Thoracic aorta (tissue), 2 donors: ENCODE measurements at places on chromosomes 4 and X.

- no peak for DNase-seq
Observed at GRCh38 chr4:2673157-2673556, 83.0 kb downstream of the TNIP2 start.

GRCh38 chr4:113539408-113539807 is 222.1 kb downstream of the CAMK2D start:
- no peak for DNase-seq

GRCh38 chr4:175891231-175891630 is 79.2 kb upstream of the GPM6A start:
- no peak for DNase-seq

DNA sequence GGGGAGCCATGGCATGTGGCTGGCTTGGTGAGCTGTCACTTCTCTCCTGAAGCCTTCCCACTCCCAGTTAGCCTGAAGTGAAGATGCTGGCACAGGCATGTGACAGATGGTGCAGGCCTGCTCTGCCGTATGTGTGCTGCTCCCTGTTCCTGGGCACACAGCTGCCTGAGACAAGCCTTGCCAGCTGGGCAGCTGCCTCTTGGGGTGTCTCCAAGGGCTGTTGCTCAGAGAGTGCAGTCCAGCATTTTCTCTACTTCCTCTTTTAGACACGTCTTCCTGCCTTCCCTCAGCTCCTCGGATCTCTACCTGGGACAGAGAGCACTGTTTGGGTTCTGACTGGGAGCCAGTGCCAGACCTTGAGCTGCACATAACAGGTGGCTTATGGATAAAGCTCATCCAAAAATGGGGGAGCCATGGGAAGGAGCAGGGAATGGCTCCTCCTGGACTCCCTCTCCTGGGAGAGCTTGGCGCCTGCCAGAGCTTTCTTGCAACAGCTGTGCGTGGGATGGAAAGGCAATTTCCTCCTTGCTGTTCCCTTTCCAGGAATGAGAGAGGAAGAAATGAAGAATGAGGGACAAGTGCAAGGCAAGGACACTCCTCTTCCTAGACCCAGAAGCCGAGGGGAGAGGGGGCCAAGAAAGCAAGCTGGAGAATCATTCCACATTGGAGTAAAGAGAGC is 132.9 kb downstream of the MSL3 start:
- no peak for DNase-seq

DNA sequence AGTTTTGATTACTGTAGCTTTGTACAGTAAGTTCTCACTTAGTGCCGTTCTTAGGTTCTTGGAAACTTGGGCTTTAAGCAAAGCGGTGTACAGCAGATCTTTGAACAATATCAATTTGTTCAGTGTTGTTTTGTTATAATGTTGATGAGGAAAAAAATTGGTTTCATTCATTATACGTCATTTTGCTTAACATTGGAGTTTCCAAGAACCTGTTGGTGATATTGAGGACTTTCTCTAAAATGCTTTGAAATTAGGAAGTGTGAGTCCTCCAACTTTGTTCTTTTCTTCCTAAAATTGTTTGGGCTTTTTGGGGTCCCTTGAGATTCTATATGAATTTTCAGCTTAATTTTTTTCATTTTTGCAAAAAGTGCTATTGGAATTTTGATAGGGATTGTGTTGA is 49.1 kb downstream of the STAG2 start:
- DNase-seq, result no peak

GRCh38 chr4:6782147-6782845 is at the start of gene KIAA0232:
Gene KIAA0232, plus strand, starts transcription at chr4:6782727. Its CDS starts 41,727 bp downstream, at chr4:6824454.
- DNase-seq, result peak; percentile 51

DNA sequence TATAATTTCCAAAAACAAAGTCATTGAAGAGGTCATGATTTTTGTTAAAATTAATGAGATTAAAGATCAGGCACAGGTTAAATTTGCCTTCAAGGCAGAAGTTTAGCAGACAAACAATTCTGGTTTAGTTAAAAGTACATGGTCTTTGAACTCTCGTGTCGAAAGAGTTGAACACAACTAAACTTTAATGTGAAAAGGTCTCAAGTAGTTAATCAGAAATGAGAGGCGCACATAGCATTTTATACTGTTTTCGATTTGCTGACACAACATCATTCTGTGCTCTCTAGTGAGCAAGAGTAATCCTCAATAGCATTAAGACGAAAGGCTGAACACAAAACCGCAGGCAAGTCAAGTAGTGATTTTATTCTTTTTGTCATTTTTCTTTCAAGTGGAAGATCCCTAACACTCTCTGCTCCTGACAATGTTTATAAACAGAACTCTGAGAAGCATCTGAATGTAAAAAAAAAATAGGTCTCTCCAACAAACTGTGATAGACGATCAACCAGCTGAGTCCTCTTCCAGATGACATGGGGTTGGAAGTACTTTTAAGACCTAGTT is 49.8 kb downstream of the SH3RF1 start:
- DNase-seq, result no peak

DNA sequence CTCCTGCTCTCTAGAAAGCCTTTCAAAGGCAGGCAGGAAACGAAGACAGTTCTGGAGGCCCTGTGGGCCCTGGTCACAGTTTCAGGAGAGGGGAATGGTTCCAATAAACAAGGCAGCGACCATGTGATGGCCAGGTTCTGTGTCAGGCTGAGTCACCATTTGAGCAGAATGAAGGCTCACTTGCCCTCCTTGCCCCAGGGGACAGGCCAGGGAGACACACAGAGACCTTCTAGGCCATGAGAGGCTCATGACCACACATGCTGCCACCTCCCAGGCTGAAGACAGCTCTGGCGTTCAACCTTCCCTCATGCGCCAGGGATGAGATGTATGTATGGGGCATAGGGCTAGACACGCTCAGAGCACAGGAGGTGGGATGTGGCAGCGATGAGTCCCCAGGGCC is 22.9 kb upstream of the TRIM2 start:
- DNase-seq, result no peak

GRCh38 chr4:163991298-163991865 is 496.9 kb downstream of the TMA16 start:
- DNase-seq, result no peak

DNA sequence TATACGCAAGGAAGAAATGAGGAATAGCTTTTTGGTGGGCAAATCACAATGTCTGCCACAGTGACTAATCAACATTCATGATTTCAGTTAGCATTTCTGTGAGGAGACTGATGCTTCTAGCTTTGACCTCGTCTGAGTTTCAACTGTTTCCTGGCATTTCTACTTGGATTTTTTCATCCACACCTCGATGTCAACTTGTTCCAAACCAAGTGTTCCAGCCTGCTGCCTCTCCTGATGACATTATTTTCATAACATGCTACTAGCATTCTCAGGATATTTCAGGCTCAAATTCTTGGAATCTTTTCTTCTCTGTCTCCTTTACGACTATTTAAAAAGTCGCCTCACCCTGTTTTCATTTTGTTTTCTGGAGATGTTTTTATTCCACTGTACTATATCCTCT is 90.3 kb upstream of the TEX13D start:
- no peak for DNase-seq

DNA sequence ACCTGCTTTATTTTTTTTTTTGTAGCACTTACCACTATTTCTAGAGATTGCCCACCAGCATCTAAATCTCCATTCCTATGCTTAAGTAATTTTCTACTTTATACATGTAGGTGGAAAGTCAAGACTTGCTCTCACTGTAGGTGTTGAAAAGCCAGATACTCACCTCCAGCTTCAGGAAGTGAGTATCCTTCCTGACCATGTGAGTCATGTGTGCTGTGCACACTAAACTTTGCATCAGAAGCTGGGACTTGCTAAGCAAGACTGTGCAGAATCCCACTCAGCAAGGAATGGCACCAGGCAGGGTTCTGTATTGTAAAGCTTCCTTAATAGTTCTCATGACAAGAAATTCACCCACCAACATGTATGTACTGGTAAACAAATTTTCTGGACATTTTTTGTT is 151.8 kb downstream of the POU4F2 start:
- no peak for DNase-seq

DNA sequence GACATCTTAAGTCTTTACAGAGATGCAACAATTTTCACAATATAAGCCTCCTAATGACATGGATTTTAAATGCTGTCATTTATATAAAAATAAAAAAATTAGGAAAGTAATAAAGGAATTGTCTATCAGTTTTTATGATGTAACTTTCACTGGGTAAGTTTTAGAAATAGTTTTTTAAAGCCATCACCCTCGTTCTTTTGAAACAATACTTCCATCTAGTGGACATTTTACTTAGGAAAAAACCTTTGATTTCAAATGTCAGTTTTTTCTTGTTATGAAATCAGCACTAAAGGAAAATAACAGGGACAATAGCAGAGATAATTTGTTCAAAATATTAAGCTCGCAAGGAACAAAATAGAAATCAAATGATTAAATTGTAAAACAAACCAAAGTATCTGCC is 24.3 kb upstream of the NDNF start:
- DNase-seq, result no peak

GRCh38 chrX:130109429-130110378 is 593 bp downstream of the ELF4 start:
- DNase-seq, result no peak

DNA sequence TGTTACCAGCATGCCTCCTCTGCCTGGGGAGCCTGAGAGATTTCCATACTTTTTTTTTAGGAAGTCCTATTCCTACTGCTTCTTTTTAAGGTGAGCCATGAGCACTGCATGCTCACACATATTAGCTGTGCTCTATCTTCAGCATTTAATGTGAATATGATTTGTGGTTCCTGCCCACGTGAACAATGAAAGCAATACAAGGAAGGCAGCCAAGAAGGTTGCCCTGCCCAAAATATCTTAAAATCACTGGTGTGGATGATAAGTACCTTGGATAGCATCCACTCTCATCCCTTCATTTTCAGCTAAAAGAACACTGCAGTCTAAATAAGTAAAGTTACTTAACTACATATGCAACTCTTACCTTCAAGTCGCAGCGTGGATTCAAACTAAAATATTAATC is 607.5 kb downstream of the PACRGL start:
- DNase-seq, result no peak

- DNase-seq, result no peak
Observed at GRCh38 chr4:123415977-123416376, 19.4 kb downstream of the SPRY1 start.

- no peak for DNase-seq
Observed at GRCh38 chr4:153466081-153466948, at the start of gene TMEM131L. Gene TMEM131L, plus strand, starts transcription at chr4:153466360. Its CDS starts 38 bp downstream, at chr4:153466398.

GRCh38 chr4:82429728-82430192 is 502 bp downstream of the HNRNPDL start:
- DNase-seq, result no peak

DNA sequence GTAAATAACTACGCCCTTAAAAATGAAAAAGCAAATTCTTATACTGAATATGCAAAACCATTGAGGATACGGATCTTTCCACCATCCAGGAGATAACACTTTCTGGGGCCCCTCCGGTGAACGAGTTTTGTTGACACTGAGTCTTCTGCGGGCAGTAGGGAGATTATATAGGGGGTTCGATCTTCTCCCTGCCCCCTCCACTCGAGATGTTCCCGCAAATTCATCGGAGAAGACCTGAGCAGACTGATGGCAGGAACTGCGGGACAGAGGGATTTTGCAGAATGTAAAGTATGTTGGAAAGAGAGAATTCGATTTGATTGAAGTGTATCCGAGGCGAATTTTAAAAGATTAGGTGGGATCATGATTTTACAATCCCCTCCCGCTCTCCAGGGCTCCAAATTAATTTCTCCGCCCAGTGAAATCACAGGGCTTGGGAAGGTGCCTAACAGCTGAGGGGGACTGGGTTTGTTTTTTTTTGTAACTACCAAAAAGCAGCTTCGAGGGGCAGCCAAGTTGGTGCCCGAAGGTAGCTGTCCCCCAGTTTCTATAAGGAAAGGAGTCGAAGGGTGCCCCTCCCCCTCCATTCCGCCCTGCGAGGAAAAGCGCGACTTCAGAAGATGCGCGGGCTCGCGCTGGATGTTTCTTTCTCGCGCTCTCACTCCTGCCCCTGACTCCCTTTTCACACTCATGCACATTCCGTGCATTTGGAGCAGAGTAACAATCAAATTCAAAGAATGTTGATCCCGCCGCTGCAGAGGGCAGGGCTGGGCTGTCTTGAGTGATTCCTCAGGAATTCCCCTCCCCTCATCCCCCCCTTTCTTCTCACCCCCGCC is 1.2 kb downstream of the TMEM255A start:
- no peak for DNase-seq

- no peak for DNase-seq
Observed at GRCh38 chr4:88827442-88827841, 129.8 kb upstream of the NAP1L5 start.

GRCh38 chr4:173159791-173160190 is 8.8 kb upstream of the GALNT7 start:
- no peak for DNase-seq

DNA sequence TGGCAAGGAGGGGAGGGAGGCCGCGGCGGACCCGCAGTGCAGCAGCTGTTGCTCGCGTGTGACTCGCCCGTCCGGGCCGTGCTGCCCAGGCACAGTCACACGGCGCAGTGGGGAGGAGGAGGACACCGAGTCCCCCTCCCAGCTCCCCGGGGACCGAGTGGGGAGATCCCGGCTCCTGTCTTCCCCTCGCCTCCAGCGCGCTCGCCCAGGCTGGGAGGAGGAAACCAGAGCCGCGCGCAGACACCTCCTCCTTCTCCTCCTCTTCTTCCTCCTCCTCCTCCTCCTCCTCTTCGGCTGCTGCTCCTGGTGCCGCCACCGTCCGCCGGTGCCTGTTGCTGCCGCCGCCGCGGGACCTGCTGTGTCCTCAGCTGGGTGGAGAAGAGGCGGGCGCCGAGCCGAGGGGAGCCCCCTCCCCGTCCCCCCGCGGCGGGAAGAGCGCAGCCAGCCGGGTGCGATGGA is at the start of gene TBC1D1:
Gene TBC1D1, plus strand, starts transcription at position 284 of the 459 bp plus-strand sequence. CDS start 11,012 bp downstream, outside the sequence.
- DNase-seq, result no peak

GRCh38 chr4:48636911-48637310 is 143.2 kb downstream of the FRYL start:
- DNase-seq, result no peak

DNA sequence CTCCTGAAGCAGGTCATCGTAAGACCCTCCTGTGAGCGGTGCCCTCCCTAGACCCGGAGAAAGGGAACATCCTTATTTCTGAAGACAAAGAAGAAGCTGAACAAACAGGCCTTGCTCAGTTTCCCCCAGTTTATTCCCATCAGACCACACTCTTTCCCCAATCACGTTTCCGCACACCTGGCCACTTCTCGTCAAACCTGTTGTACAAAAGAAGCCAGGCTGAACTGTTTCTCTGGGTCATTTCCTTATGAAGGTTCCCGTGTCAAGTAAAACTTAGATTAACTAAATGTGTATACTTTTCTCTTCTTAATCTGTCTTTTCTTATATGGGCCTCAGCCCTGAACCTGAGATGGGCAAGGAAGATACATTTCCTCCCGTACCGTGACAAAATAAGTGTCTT is 111.6 kb upstream of the ENPP6 start:
- DNase-seq, result no peak

GRCh38 chrX:39439906-39440798 is 638.9 kb downstream of the MID1IP1 start:
- no peak for DNase-seq

DNA sequence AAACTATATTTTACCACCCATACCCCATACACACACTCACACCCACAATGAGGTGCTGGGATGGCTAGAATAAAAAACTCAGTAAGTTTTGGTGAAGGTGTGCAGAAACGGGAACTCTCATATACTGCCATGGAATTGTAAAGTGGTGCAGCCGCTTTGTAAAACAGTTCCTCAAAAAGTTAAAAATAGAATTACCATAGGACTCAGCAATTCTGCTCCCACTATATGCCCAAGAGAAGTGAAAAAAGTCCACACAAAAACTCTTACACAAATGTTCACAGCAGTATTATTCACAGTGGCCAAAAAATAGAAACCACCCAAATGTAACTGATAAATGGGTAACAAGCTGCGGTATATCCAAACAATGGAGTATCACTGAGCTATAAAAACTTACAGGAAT is 6.5 kb downstream of the CENPU start:
- no peak for DNase-seq
